ENCODE measurements at places on chromosomes 7 and 10.

GRCh38 chr10:31697271-31698180, 231.1 kb downstream of the ARHGAP12 start:
- DNase-seq, result no peak

- DNase-seq, result no peak
Measured at GRCh38 chr7:52360541-52360940, 674.9 kb upstream of the POM121L12 start.

- no peak for DNase-seq
Measured at GRCh38 chr10:73871295-73872189, 2.8 kb downstream of the CAMK2G start.

GRCh38 chr7:138684340-138684739, 16.8 kb downstream of the SVOPL start:
- no peak for DNase-seq
